ENCODE measurements at places on chromosomes 5 and 9.

- DNase-seq, result peak; percentile 76
Measured at GRCh38 chr5:17316970-17317459, 99.6 kb downstream of the BASP1 start.

- DNase-seq, result no peak
Measured at GRCh38 chr5:168239325-168239724, 52.1 kb upstream of the WWC1 start.

GRCh38 chr5:133932441-133933168, 35.8 kb downstream of the C5orf15 start:
- DNase-seq, result no peak

GRCh38 chr9:90979639-90980038, 178.0 kb downstream of the SYK start:
- no peak for DNase-seq

DNA sequence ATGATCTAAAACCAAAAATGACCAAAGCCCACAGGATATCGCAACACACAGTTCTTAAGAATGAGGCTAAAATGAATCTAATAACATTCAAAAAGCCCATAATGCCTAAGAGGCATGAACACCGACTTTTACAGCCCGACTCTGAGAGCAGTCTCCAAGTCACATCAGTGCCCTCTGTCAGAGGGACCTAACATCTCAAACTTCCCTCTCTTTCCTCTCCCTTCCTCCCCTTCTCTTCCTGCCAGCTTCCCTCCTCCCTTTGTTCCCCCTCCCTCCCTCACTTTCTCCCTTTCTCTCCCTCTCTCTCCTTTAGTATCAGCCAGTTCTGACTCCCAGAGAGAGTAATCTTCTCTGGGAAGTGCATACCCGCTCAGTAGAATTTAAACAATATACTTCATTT, 154.4 kb downstream of the GLIS3 start:
- DNase-seq, result no peak

GRCh38 chr5:173547579-173547978, 68.9 kb downstream of the BOD1 start:
- DNase-seq, result no peak

- DNase-seq, result no peak
Measured at GRCh38 chr5:1417586-1418225, 27.5 kb downstream of the SLC6A3 start.

GRCh38 chr9:20683351-20684034, 566 bp upstream of the FOCAD start:
- DNase-seq, result peak; percentile 2

GRCh38 chr5:157362982-157363381, 97.0 kb upstream of the NIPAL4 start:
- DNase-seq, result no peak

GRCh38 chr5:68995845-68996545, 97.8 kb upstream of the SLC30A5 start:
- DNase-seq, result no peak

DNA sequence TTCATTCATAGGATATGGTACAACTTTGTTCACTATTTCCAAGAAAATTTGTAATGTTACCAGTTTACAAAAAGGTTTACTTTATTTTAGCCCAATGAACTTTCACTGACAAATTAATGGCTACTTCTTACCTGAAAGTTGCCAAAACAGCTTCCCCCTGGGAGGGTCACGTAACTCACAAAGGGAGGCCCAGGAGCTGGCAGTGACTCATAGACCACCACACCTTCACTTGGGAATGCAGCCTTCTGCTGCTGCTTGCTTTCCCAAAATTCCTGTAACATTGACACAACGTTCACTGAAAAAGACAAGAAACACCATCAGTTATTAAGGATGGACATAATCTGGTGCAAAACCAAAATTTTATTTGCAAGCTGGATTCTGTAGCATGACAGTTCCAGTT, 18.1 kb downstream of the LIX1 start:
- no peak for DNase-seq

DNA sequence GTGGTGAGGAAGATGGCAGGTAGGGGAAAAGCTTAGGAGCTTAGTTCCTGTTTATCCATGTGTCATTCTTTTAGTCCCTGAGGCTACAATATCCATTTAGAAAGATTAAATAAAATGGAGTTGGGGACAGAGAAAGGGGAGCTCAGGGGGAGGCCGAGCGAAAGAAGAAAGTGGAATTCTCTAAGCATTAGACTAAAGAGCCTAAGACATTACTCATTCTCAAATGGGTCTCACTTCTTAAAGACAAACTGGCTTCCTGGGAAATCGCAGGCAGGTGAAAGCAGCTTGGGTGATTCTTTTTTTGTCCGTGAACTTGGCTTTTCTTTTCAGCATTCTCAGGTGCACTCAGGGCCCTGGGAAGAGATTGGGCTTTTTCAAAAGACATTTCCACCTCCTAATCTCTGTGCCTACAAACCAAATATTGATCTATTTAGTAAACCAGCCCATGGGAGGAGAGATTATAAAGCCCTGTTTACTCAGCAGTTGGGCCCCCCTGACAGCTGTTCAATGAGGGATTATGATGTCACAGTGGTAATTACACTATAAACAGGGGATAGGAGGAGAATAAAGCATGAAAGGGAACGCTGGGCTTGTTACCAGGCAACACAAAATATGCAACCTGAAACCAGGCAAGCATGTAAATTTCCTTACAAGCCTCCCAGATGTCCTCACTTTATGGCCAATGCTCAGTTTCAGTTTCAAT, 584.0 kb downstream of the ACTL7B start:
- peak; percentile 89 for DNase-seq

DNA sequence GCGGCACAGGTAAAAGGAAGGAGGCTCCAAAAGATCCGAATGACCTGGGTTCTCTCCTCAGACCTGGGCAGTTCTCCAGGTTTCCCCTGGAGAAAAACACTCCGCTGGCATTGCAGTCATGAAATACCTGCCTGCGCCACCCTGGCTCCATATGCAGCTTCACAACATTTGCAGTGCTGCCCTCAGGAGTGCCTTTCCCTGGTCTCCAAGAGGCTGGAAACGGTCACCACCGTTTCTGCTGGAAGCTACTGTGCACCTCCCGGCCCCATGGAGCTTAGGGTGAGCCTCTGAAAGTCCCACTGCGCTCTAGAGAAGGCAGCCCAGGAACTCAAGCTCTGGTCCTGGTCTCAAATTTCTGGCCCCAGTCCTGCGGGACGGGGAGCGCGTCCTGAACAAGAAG, 670 bp downstream of the UGT3A1 start:
- no peak for DNase-seq
